ENCODE measurements at places on chromosomes 12 and 14.
A peak's percentile ranks its signal among the peaks of the same experiment; 100 is the strongest.

DNA sequence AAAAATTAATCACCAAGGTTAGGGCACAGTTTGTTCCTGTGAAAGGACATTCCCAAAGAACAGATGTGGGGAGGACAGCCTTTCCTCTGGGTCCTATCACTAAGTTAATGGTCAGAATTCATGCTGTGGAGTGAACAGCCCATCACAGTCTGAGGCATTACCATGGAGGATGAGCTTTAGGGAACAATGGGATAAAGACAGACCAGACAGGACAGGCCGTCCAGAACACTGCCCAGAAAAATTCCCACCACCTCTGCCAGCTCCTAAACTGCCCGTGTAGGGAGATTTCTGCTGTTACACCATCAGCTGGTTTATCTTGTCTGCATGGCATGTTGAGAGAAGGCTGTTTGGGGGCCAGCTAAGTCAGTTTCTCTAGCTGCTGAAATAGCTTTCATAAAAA, 49.6 kb upstream of the IFNG-AS1 start:
- no peak for DNase-seq

DNA sequence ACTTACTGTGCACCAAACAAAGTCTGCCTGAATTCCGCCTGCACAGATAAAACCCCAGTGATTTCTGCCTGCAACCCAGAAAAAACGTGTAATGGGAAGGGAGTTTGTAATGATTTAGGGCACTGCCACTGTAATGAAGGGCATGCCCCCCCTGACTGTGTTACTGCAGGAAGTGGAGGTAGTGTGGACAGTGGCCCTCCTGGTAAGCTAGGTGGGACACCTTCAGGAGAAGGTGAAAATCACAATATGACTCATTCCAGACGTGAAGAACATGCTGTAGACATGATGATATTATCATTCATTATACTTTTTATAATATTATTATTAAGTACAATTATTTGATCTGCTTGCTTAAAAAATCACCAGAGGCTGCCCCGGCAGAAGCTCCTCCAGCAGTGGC, 59.2 kb downstream of the MAPKAPK5 start:
- no peak for DNase-seq

DNA sequence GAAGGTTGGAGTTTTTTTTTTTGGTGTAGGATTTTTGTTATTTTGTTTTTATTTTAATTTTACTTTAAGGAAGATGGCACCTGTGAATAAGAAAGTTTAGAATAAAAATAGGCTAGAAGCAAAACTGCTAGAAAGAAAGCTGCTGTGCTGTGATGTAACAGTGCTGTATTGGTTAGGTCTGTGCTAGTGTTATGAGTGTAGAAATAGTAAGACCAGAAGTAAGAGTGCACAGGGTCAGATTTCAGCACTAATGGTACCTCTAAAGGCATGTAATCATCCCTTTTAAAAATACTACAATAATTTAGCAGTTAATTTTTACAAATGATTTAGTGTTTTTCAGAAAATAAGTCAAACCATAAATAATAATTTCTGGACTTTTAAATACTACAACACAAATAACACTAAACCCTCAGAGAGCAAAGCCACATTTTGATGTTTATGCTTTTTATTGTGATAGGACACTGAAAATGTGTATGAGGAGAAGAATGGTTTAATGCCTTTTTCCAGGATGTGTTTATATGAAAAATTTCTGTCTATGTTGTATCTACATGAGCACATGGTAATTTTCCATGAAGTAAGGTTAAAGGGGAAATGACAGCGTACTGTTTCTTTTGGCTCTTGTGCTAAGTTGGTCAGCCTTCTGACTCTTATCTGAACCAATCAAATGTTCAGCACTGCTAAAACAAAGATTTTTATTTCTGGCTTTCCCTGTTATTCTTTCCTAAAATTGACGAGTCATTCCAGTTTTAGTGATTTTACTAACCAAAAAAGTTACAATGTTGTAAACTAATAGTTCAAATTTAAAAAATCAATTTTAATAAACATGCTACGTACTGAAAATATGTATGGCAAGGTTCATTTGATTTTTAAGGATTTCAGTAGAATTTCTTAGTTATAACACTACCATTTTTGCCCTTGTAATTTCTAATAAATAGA, 96.1 kb downstream of the PPHLN1 start:
- peak; percentile 27 for DNase-seq

DNA sequence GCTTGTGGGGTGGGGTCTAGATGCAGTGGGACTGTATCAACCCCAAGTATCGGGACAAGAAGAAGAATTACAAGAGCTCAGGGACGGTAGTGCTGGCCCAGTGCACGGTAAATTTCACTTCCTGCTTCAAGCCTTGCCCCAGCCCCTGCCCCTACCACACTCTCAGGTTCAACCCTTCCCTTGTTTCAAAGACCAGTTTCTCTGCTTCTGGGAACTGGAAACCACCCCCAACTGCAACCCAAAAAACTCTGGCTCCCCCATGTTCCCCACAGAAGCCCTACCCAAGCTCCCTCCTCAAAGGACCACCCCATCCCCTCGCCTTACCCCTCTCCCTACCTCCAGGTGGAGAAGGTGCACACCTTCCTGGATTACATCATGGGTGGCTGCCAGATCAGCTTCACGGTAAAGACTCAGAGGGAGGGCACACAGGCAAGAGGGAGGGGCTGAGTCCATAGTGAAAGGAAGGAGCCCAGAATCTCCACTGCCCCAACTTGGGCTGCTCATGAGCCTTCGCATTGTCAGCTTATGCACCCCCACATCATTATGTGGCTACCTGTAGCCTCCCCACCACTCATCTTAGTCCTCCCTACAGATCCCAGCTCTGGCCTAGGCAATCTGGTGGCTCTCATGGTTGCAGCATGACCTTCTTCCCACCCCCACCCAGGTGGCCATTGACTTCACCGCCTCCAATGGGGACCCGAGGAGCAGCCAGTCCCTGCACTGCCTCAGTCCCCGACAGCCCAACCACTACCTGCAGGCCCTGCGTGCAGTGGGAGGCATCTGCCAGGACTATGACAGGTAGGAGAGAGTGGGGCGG, 4.3 kb downstream of the CPNE6 start:
- DNase-seq = no peak

DNA sequence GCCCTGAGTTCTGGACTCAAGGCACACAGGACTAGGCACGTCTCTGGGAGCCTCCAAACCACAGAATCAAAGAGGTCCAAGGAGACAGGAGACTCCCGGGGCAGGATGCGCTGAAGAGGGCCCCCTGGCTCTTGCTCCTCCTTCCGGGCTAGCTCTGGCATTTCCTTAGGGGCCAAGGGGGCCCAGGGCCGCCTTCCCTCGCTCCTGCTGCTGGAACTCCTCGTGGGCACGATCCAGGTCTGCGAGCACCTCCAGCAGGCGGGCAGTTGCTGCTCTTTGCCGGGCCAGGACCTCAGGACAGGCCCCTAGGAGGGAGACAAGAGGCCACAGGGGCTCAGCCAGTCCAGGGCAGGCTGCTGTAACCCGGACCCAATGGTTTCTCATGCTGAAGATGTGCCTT, 35.8 kb downstream of the RASAL1 start:
- no peak for DNase-seq

- no peak for DNase-seq
Measured at GRCh38 chr14:81831128-81831820, 297.6 kb upstream of the SEL1L start.
